ENCODE measurements at places on chromosomes 13 and 19. TPM values are rescaled to one million over a fixed set of nuclear protein-coding genes. Genes with fewer than 3 reads are reported as not detected.

DNA sequence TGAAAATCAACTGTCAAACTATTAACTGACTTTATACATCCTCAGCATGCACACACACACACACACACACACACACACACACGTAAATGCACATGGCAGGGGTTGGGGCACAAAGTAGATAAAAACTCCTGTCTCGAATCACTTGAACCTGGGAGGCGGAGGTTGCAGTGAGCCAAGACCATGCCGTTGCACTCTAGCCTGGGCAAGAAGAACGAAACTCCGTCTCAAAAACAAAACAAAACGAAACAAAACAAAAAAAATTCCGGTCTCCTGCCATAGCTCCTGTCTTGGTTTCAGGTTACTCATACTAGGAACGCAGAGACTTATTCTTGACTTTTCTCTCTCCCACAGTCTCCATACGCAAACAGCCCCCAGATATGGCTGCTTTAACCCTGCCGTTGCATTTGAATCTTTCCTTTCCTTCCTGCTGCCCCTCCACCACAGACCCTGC is 148.9 kb downstream of the SHISA2 start:
- no peak overlapping the region for H3K4me3 ChIP-seq
- peaks cover 19% of the 10 kb centered on the region for H3K4me1 ChIP-seq

GRCh38 chr13:95192998-95193397 is 108.3 kb downstream of the ABCC4 start:
- no peaks in the 10 kb centered on the region for H3K27me3 ChIP-seq
- no peaks in the 10 kb centered on the region for H3K4me1 ChIP-seq
- no peak overlapping the region for H3K4me3 ChIP-seq
- peaks cover 5% of the 10 kb centered on the region for H3K36me3 ChIP-seq
- no peak for DNase-seq

- no peak overlapping the region for H3K4me3 ChIP-seq
- no peaks in the 10 kb centered on the region for H3K27me3 ChIP-seq
- no peak overlapping the region for H3K27ac ChIP-seq
- no peak for DNase-seq
- peaks cover 52% of the 10 kb centered on the region for H3K36me3 ChIP-seq
These were observed 30.0 kb downstream of the MPHOSPH8 start for GRCh38 chr13:19663416-19663979.

GRCh38 chr13:32438871-32439270 is 10.9 kb upstream of the N4BP2L1 start:
- no peak overlapping the region for H3K27ac ChIP-seq
- no peak overlapping the region for H3K4me3 ChIP-seq
- DNase-seq = no peak
- peaks cover 3% of the 10 kb centered on the region for H3K4me1 ChIP-seq

DNA sequence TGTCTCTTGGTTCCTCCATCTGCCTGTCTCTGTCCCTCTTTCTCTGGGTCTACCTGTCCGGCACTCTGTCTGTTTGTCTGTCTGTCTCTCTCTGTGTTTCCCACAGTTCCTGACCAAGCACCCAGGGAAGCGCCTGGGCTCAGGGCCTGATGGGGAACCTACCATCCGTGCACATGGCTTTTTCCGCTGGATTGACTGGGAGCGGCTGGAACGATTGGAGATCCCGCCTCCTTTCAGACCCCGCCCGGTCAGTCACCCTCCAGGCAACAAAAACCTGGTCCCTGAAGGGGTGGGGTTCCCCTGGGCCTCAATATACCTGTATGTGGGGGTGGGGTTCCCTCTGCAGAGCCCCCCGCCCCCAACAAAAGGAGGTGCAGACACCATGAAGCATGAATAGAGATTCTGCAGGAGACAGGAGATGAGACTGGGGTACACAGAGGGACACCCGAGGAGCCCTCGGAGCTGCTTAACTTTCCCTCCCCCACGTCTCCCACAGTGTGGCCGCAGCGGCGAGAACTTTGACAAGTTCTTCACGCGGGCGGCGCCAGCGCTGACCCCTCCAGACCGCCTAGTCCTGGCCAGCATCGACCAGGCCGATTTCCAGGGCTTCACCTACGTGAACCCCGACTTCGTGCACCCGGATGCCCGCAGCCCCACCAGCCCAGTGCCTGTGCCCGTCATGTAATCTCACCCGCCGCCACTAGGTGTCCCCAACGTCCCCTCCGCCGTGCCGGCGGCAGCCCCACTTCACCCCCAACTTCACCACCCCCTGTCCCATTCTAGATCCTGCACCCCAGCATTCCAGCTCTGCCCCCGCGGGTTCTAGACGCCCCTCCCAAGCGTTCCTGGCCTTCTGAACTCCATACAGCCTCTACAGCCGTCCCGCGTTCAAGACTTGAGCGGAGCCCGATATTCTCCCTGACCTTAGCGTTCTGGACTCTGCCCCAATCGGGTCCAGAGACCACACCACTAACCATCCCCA is 2.6 kb upstream of the CACNG7 start:
- H3K27me3 ChIP-seq = peaks cover 78% of the 10 kb centered on the region
- no peak overlapping the region for H3K27ac ChIP-seq

GRCh38 chr13:32850316-32851052 is 165.7 kb upstream of the KL start:
- H3K4me3 ChIP-seq = no peak overlapping the region
- DNase-seq = no peak
- H3K36me3 ChIP-seq = no peaks in the 10 kb centered on the region
- peaks cover 33% of the 10 kb centered on the region for H3K4me1 ChIP-seq
- no peak overlapping the region for H3K27ac ChIP-seq
- H3K27me3 ChIP-seq = no peaks in the 10 kb centered on the region

- H3K27me3 ChIP-seq = no peaks in the 10 kb centered on the region
- H3K4me3 ChIP-seq = no peak overlapping the region
- DNase-seq = no peak
- peaks cover 18% of the 10 kb centered on the region for H3K36me3 ChIP-seq
These were observed 386.6 kb downstream of the DIAPH3 start for GRCh38 chr13:59776924-59777690.

GRCh38 chr13:106373989-106374572 is 161.4 kb downstream of the EFNB2 start:
- H3K27me3 ChIP-seq = no peaks in the 10 kb centered on the region
- H3K27ac ChIP-seq = peak overlapping the region; percentile 74
- no peak overlapping the region for H3K4me3 ChIP-seq

DNA sequence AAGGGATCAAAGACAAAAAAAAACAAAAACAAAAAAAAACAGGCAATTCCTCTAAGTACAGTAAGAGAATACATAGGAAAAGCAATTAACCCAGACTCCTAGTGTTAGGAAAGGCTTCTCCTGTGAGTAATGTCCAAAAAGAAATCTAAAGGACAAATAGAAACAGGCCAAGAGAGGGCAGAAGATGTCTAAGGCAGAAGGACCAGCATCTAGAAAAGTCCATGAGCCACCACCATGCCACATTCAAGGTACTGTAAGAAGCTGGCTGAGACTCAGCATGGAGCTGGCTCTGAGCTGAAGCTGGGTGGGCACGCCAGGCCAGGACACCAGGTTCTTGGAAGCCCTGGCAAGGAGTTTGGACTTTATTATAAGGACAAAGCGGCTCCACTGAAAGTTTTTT is 118.1 kb upstream of the FRY start:
- no peak for DNase-seq
- H3K27me3 ChIP-seq = peaks cover 7% of the 10 kb centered on the region
- H3K4me1 ChIP-seq = peaks cover 20% of the 10 kb centered on the region
- no peak overlapping the region for H3K4me3 ChIP-seq
- no peak overlapping the region for H3K27ac ChIP-seq

GRCh38 chr13:110559429-110559943 is 2.0 kb downstream of the RAB20 start:
- H3K4me1 ChIP-seq = peaks cover 48% of the 10 kb centered on the region
- H3K36me3 ChIP-seq = peaks cover 14% of the 10 kb centered on the region
- no peaks in the 10 kb centered on the region for H3K27me3 ChIP-seq

GRCh38 chr13:71703138-71703537 is 163.9 kb downstream of the DACH1 start:
- no peak for DNase-seq
- peak overlapping the region; percentile 7 for H3K27ac ChIP-seq
- no peak overlapping the region for H3K4me3 ChIP-seq
- H3K27me3 ChIP-seq = no peaks in the 10 kb centered on the region
- H3K4me1 ChIP-seq = peaks cover 23% of the 10 kb centered on the region

- H3K27ac ChIP-seq = peak overlapping the region; percentile 74
- no peaks in the 10 kb centered on the region for H3K36me3 ChIP-seq
- no peak overlapping the region for H3K4me3 ChIP-seq
These were observed 8.1 kb downstream of the ALOX5AP start for GRCh38 chr13:30743319-30744055.

DNA sequence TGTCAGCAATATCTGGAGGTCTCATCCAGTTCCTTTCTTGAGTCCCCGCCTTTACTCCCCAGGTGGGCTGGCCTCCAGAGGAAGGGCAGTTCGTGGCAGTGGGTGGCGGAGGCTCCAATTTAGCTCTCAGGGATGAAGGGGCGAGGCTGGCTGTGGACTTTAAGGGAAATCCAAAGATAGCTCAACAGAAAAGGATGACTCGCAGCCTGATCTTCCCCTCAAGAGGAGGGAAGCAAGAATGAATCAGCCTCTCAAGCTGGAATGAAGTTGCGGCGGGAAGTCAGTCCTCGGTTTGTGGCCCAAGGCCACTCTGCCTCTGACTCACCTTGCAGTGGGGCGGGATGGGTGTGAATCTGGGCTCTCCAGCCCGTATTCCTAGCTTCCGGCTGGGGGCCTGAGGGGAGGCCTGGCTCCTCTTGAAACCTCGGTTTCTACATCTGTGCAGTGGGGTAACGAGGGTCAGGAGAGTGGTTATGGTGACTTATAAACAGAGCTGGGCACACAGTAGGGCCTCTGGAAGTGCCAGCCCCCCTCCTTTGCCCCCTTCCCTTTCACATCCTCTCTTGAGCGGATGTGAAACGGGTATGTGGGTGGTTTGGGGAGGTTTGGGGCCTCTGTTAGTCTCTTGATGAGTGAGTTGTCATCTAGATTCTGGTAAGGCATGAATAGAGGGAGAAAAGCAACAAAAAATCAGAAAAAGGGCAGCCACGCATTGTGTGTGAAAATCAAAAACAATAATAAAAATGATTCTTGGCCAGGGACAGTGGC is 10.5 kb upstream of the SMG9 start:
- no peak overlapping the region for H3K27ac ChIP-seq
- no peaks in the 10 kb centered on the region for H3K36me3 ChIP-seq
- no peak for DNase-seq
- no peaks in the 10 kb centered on the region for H3K4me1 ChIP-seq
- no peak overlapping the region for H3K4me3 ChIP-seq

- no peaks in the 10 kb centered on the region for H3K27me3 ChIP-seq
- peaks cover 8% of the 10 kb centered on the region for H3K4me1 ChIP-seq
- H3K27ac ChIP-seq = no peak overlapping the region
- no peak overlapping the region for H3K4me3 ChIP-seq
These were observed 30.9 kb downstream of the NUMBL start for GRCh38 chr19:40659566-40659965.

Gene KLK5
- total RNA-seq = 11.5 TPM

Gene GATAD2A
- total RNA-seq = 112 TPM

Gene FREM2
- 82.9 TPM for total RNA-seq

Gene EDNRB
- 3.0 TPM for total RNA-seq

Gene CCDC8
- total RNA-seq = 51.7 TPM

Gene TJP3
- total RNA-seq = 20.0 TPM

Gene MRPL57
- 15.6 TPM for total RNA-seq
